H7 (cell line): ENCODE measurements at places on chromosomes 11 and 22. TPM values are rescaled to one million over a fixed set of nuclear protein-coding genes. Genes with fewer than 3 reads are reported as not detected.

Gene C22orf42
- not detected in 2 replicates for total RNA-seq

Gene MYOD1
- not detected in 2 replicates for total RNA-seq

GRCh38 chr22:49727191-49727880 is 100.3 kb downstream of the BRD1 start:
- peak; percentile 40 for DNase-seq

Gene OR8G5
- not detected in 2 replicates for total RNA-seq

DNA sequence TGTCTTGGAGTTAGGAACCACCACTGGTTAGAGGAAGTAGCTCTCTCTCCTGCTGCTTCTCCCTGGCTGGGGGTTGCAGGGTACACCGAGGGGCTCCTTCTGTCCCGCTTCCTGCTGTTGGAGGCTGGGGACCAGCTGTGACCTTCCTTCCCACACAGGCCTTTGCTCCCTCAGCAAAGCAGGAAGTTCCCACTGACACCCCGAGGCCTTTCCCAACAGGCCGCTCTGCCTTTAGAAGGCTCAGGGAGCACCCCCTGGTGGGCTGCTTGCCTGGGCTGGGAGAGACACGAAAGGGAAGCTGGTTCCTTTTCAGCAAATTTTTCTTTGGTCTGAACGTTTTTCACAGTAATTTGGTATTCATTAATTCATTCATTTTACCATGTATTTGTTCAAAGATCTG is 527.9 kb upstream of the B3GAT1 start:
- peak; percentile 48 for DNase-seq

GRCh38 chr22:39300186-39300830 is 19.1 kb downstream of the RPL3 start:
- peak; percentile 67 for DNase-seq

DNA sequence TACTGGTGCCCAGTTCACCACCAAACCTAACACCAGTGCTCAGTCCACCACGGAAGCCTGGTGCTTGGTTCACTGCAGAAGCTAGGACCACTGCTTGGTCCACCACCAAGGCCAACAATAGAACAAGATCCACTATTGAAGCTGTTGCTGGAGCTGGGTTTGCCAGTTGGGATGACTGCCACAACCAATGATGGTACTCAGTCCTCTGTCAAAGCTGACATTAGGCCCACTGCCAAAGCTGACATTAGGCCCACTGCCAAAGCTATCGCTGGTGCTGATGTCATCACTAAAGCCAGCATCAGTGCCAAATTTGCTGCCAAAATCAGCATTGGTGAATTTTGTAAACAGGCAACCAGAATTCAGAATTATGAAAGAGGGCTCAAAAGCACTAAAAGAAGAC is 1850.2 kb upstream of the RAG2 start:
- DNase-seq: no peak

Gene KRTAP5-8
- not detected in 2 replicates for total RNA-seq

- peak; percentile 13 for DNase-seq
These were observed 1022.2 kb downstream of the BRD1 start for GRCh38 chr22:48805516-48805915.

- DNase-seq: no peak
These were observed 255.7 kb downstream of the CTTN start for GRCh38 chr11:70654016-70654415.

- no peak for DNase-seq
These were observed 280.7 kb downstream of the BRD1 start for GRCh38 chr22:49546811-49547585.

DNA sequence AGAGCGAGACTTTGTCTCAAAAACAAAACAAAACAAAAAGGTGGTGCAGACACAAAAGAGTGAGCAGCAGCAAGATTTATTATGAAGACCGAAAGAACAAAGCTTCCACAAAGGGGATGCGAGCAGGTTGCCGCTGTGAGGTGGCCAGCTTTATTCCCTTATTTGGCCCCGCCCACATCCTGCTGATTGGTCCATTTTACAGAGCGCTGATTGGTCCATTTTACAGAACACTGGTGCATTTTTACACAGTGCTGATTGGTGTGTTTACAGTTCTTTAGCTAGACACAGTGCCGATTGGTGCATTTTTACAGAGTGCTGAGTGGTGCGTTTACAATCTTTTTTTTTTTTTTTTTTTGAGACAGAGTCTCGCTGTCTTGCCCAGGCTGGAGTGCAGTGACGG is 77.4 kb downstream of the CECR2 start:
- no peak for DNase-seq

DNA sequence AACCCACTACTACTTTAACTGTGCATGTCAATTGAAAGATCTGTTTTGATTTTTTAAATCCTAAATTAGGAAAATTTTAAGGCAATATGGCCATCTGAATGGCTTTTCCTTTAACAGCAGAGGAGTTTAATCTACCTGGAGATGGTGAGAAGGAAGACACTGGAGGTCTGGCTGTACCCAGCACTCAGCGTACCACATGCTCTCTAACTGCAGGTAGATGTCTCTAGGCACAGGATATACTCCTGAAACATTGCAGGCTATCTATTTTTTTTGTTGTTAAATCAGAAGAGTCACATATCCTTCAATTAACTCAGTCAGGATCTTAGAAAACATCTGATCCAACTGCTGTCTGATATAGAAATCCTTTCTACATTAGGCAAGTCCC is 17.3 kb upstream of the CASTOR1 start:
- DNase-seq: no peak

- DNase-seq: no peak
These were observed 752.7 kb downstream of the METTL15 start for GRCh38 chr11:28860893-28861292.

- DNase-seq: peak; percentile 70
These were observed 1.2 kb downstream of the C2CD2L start for GRCh38 chr11:119108146-119108856.

Gene MYRF
- total RNA-seq: 3.6 and 4.2 TPM in 2 replicates

- DNase-seq: no peak
These were observed 22.6 kb downstream of the EXPH5 start for GRCh38 chr11:108571001-108571400.

GRCh38 chr22:35464399-35464798 is 64.5 kb downstream of the MCM5 start:
- no peak for DNase-seq

- DNase-seq: no peak
These were observed 632 bp upstream of the CCDC34 start for GRCh38 chr11:27363576-27364117.

GRCh38 chr22:32880893-32881596 is 79.5 kb downstream of the TIMP3 start:
- DNase-seq: peak; percentile 39

- no peak for DNase-seq
These were observed 564.9 kb downstream of the CNTN5 start for GRCh38 chr11:99585606-99586005.

- DNase-seq: no peak
These were observed 1.6 kb downstream of the SESN3 start for GRCh38 chr11:95229199-95229992.

Gene SEPTIN5
- total RNA-seq: 28.4 and 36.0 TPM in 2 replicates

GRCh38 chr11:120832481-120833238 is 191.2 kb upstream of the TBCEL start:
- DNase-seq: peak; percentile 64

- DNase-seq: no peak
These were observed 161.1 kb downstream of the BBOX1 start for GRCh38 chr11:27201454-27202302.

DNA sequence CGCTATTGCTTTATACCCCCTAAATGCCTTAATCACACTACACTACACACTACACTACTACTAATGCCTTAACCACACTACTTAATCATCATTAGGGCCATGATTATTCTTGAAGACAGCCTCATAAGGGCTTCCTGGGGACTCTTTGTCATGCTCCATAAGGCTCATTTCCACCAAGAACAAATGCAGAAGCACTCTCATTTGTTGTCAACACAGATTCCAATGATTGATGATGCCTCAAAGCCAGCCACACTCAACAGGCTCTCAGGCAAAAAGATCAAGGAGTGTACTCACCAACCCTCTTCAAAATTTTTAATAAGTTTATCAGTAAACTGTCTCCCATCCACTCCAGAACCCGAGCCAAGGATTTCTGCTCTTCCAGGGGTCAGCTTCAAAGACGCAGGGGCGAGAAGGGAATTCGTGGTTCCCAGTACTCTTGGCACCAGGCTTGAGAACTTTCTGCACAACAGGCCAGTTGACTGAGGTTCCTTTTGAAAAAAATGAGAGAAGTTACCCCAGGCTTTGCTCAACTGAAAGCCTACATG is 204.7 kb upstream of the GUCY1A2 start:
- DNase-seq: no peak

DNA sequence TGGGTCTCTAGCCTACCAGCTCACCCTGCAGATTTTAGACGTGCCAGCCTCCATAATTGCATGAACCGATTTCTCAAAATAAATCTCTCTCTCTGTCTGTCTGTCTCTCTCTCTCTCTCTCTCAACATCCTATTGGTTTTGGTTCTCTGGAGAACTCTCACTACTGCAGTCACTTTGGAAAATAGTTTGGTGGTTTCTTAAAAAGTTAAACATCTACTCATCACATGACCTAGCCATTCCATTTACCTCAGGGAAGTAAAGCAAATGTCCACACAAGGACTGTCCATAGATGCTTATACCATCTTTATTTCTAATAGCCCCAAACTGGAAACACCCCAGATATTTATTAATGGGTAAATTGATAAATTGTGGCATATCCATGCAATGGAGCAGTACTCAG is 119.5 kb downstream of the SNX19 start:
- DNase-seq: no peak

DNA sequence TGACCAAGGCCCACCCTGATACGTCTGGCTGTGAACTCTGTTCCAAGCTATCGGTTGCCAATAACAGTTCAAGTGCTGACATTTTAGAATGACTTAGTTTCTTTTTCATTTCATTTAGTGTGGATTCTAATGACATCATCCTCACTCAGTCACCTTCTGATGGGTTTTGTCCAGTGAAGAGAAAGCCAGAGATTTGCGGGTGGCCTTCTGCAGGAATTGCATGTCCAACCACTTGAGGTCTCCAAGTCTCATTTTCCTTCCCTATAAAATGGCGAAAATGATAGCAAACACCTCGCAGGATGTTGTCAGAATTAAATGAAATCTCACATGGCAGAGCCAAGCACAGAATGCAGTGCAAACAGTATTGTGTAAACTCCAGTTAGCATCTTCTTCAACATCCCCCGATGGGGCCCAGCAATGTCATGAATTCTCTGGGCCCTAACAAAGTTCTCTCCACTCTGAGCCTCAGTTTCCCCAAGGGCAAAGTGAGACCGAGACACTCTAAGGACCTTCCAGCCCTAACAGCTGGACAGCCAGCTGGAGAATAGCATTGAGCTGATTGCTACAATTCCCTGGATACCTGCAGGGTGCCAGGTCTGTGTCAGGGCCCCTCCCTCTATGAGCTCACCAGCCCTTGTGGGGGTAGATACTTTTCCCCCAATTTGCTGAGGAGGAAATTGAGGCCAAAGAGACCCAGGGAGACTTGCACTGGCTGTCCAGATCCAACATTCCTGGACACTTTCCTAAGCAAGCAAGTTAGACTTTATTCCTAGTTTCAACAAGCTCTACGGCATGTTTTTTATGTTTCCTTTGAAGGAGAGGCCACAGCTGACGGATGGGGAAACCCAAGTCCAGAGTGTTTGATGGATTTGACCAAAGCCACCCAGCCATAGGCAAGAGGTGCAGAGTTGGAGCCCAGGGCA is 286.7 kb downstream of the MN1 start:
- no peak for DNase-seq

Gene LRRC10B
- total RNA-seq: 2.5 and 2.6 TPM in 2 replicates

GRCh38 chr22:49087198-49087597 is 740.5 kb downstream of the BRD1 start:
- no peak for DNase-seq

Gene CRY2
- 16.0 and 24.1 TPM in 2 replicates for total RNA-seq

Gene TPBGL
- not detected in 2 replicates for total RNA-seq

DNA sequence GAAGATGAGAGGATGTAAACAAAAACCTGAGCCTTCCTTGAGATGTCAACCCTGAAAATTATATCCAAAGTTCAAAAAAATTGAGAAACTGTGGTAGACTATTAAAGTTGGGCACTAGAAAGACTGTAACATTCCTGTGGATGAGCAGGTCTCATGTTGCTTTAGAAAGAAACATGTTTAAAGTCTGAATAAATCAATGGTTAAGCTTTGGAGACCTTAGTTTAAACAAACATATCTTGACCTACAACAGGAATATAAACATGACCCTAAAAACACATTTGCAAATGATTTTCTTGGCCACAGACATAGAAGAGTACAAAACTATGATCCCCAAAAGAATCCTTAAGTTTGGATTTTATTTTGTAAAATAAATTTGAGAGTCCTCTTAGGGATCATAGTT is 38.1 kb upstream of the PCF11 start:
- no peak for DNase-seq

GRCh38 chr11:119523539-119524157 is 100.7 kb upstream of the THY1 start:
- DNase-seq: no peak

DNA sequence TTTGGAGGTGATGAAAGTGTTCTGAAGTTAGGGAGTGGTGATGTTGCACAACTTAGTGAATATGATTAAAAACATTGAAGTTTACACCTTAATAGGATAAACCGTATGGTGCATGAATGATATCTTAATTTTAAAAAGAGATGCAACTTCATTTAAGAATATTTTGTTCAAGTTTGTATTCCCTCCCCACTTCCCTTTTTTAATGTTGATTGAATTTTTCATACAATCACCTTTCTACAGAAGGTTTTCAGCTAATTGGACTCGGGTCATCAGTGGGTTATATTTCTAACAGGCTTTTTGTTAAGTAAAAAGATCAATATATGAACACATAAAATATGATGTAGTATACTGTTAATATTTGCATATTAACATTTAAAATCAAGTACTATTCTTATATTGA is 72.6 kb downstream of the DDIAS start:
- no peak for DNase-seq

Gene RTN4RL2
- total RNA-seq: 3.1 and 3.4 TPM in 2 replicates

- DNase-seq: no peak
These were observed 9.2 kb downstream of the ADORA2A start for GRCh38 chr22:24436553-24436952.

DNA sequence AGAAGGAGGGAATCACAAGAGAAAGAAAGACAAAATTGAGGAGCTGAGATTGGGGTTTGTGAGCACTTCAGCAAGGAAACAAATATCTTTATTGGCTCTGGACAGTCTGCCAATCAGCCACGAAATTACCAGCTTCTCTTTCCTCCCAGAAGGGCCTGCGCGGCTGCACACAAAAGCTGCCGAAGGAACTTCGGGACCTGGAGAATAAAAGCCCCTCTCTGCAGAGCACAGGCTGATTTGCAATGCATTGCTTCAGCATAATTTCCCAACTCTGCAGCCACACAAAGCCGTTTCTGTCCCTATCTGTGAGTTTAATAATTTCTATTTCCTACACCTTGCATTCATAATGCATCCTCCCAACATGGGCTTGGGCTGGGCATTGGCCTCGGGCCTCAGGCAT is 522.6 kb downstream of the BUD13 start:
- no peak for DNase-seq

Gene AGBL2
- total RNA-seq: 1.0 and 5.2 TPM in 2 replicates
